HepG2 (cell line): ENCODE measurements at places on chromosomes 2 and 18. TPM values are rescaled to one million over a fixed set of nuclear protein-coding genes. Genes with fewer than 3 reads are reported as not detected.

- DNase-seq: no peak
Observed at GRCh38 chr18:6917072-6917471, 187.6 kb downstream of the ARHGAP28 start.

- no peak for DNase-seq
Observed at GRCh38 chr2:237691029-237691907, 63.9 kb downstream of the LRRFIP1 start.

DNA sequence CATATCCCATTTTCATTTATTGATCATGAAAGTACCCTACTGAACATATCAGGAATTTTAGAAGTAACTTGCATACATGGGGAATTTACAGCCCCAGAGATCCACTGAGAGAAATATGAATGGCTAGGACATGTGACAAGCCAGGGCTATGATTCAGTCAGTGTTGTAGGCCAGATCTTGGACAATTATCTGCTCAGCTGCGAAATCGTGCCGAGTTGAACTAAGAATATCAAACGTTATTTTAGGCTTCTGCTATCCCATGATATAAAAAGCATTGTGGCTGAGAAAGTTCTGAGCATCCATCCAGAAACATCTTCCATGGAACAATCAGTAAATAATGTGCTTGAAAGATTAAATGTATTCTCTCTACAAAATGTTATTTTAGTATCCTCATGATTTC, 85.7 kb upstream of the UNC80 start:
- no peak for DNase-seq

- DNase-seq: no peak
Observed at GRCh38 chr2:228599781-228600180, 418.3 kb upstream of the SPHKAP start.

GRCh38 chr2:8923183-8923582, 80.3 kb downstream of the MBOAT2 start:
- no peak for DNase-seq

GRCh38 chr18:78983512-78983911, 3.9 kb downstream of the SALL3 start:
- no peak for DNase-seq

- no peak for DNase-seq
Observed at GRCh38 chr2:168449419-168449818, 6.7 kb upstream of the CERS6 start.

Gene TEX44
- total RNA-seq: not detected in 2 replicates

GRCh38 chr2:43383533-43383932, 157.1 kb upstream of the ZFP36L2 start:
- no peak for DNase-seq

- peak; percentile 57 for DNase-seq
Observed at GRCh38 chr2:151238527-151239487, 22.9 kb downstream of the RBM43 start.

- DNase-seq: no peak
Observed at GRCh38 chr18:54684784-54685183, 93.7 kb downstream of the DYNAP start.

- DNase-seq: no peak
Observed at GRCh38 chr2:207919164-207919919, 106.0 kb downstream of the PLEKHM3 start.

- DNase-seq: peak; percentile 78
Observed at GRCh38 chr2:37827911-37828511, 97.1 kb upstream of the RMDN2 start.

DNA sequence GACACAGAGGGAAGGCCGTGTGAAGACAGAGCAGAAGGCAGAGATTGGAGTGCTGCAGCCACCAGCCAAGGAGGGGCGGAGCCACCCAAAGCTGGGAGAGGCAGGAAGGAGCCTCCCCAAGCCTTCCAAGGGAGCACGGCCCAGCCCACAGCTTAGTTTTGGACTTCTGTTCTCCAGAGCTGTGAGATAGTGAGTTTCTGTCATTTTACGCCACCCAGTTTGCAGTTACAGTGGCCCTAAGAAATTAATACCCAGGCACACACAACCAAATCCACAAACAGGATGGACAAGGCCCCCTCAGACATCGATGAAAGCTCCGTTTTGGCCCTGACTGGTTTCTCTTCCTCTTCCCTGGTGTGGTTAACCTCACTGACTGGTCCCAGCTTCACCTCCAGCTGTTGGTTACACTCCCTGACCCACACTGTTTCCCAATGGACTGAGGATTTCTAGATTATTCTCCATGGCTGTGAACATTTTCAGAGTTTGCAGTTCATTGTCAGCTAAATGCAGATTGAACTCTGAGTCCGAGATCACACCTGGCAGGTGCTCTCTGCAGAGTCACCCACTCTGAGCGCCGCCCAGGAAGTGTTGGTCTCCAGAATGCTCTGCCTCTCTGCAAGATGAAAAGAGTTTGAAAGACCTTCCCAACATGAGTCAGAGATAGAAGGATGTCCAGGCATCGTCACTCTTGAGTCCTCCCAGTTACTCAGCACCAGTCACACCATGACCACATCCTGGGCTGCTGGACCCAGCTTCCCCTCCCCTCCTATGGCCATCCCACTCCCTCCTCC, 100.2 kb downstream of the TWIST2 start:
- peak; percentile 28 for DNase-seq

DNA sequence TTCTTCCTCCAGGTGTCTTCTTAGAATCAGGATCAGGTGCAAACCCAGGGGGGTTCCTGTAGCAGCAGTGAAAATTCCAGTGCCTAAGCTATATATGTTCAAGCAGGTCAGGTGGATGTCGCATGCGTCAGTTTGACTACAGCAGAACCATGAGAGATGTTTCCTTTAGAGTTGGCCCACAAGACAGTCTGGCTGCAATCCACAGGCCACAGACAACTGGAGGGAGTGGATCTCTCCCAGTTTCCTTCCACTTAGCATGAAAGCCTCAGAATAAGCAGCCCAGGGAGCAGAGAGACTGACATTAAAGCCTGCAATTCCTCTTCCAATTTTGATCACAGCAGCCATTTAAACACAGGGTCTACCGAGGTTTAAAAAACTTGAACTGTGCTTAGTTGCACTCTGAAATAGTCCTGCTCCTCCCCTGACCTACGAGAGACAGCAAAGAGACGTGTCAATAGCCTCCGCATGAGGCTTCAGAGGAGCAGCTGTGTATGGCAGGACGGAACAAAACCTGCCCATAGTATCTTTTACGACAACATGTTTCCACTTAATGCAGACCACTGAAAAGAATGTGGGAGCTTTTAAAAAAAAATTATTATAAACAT, 988 bp upstream of the KCNE4 start:
- no peak for DNase-seq

Gene NYAP2
- total RNA-seq: not detected in 2 replicates

Gene SNTG2
- not detected in 2 replicates for total RNA-seq

GRCh38 chr2:153408710-153409385, 69.7 kb downstream of the RPRM start:
- DNase-seq: no peak
